Posterior cingulate gyrus (tissue), 11 donors: ENCODE measurements at places on chromosomes 7 and 10.
A peak's percentile ranks its signal among the peaks of the same experiment; 100 is the strongest.

GRCh38 chr10:95841661-95842498 lies 65.9 kb upstream of the CC2D2B start:
- no peak for DNase-seq

- DNase-seq, result no peak
These were observed 62.6 kb downstream of the IKZF1 start for GRCh38 chr7:50367100-50367499.

DNA sequence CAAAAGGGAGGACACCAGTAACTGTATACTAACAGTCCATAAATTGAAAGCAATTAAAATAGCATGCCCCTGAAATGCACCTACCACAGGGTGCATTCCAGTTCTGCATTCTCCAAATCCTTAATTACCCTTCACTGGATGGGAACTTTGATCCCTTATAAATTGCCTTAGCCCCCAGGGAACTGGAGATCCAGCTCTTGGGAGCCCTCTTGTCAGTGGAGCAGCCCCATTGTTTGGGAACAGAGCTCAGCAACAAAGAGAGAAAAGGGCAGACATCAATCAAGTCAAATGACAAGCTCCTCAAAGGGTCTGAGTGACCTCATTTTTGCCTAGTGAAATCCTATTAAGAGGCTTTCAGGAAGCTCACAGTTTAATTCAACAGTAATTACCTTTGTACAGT lies 472.6 kb downstream of the XPNPEP1 start:
- DNase-seq, result no peak

GRCh38 chr7:55296070-55296469 lies 69.1 kb upstream of the LANCL2 start:
- no peak for DNase-seq

DNA sequence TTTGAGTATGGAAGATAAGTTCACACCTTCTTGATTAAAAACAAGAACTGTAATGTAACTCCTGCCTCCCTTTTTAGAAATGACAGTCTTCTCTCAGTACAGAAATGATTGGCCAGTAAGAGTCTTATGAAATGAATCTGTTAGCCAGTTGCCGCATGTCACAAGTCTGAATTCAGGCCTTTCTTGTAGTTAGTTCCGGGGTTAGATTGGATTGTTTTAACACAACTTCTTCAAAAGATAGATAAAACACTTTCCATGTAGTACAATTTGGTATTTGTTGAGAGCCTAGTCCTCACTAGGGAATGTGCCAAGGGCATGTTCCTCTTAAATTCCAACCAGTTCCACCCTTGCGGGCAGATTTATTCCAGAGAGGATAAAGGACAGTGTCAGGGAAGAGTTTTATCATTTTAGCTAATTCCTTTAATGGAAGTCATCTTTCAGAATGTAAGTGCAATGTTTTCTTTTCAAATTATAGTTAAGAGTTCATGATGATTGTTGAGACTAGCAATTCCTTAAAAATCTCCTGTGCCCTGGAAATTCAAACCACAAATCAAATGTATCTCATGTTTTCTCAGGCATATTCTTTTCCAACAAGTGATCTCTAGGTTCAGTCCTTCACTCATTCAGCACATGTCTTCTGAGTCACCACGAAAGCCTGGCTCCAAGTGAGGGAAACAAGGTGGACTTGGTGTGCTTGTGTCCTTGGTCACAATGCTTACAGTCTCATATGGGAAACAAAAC lies 4.1 kb downstream of the FHIP2A start:
- no peak for DNase-seq

GRCh38 chr10:50679149-50679548 lies 55.4 kb upstream of the SGMS1 start:
- no peak for DNase-seq

DNA sequence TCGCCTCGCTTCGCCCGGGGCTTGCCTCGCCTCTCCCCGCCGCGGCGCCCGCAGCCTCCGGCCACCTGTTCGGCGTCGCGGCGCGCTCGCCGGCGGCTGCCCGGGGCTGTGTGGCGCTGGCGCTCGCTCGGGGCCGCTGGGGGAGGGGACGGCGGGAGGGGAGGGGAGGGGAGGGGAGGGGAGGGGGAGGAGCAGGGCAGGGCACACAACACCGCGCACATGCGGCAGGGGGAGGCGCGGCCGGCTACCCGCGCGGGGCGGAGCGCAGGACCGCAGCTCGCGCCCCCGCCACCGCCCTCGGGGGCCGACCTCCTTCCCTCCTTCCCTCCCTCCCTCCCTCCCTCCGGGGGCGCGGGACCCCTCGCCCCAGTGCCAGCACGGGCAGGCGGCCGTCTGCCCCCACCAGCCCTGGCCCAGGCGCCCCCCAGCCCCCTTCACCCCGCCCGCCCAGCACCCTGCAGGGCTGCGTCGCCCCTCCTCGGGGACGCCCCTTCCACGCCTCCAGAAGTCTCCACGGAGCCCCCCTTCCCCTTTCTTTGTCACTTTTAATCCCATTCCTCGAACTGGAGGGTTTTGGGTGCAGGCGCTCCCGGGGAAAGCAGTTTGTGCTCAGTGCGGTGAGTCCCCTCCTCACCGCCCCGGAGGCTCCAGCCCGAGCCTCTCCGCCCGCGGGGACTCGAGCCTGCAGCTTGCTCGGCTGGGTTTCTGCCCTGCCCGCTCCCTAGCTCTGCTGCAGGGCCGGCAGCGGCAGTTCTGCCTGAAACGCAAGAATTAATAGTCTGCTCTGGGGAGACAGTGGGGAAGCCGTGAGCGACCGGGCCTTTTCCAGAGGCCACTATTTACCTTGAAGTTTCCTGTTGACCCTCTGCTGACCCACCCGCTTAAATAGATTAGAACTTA lies at the start of gene PARD3:
Gene PARD3 (minus strand): TSS at position 112 of the 900 bp plus-strand sequence. CDS start 301 bp downstream, outside the sequence.
- DNase-seq, result peak; percentile 23
